ENCODE measurements at places on chromosomes 11 and 22.

- DNase-seq: no peak
These were observed 7.7 kb downstream of the ELF5 start for GRCh38 chr11:34505874-34506273.

DNA sequence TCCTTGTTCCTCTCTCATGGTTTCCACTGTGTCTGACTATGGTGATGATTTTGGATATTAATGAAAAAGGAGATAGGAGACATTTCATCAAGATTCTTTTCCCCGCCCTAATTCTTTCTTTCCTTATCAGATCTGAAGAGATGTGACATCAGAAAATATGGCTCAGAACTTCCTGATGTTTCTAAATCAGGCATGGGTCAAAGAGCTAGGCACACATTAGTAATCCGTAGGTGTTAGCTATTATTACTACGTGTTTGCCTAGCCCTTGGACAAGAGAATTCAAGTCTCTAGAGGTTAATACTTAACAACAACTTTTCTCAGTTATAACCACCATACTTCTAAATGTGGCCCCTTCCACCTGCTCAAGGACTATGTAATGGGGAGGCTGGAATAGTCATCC, 5.8 kb downstream of the JOSD1 start:
- DNase-seq: no peak

GRCh38 chr22:29654420-29654819, 51.0 kb downstream of the NF2 start:
- no peak for DNase-seq

DNA sequence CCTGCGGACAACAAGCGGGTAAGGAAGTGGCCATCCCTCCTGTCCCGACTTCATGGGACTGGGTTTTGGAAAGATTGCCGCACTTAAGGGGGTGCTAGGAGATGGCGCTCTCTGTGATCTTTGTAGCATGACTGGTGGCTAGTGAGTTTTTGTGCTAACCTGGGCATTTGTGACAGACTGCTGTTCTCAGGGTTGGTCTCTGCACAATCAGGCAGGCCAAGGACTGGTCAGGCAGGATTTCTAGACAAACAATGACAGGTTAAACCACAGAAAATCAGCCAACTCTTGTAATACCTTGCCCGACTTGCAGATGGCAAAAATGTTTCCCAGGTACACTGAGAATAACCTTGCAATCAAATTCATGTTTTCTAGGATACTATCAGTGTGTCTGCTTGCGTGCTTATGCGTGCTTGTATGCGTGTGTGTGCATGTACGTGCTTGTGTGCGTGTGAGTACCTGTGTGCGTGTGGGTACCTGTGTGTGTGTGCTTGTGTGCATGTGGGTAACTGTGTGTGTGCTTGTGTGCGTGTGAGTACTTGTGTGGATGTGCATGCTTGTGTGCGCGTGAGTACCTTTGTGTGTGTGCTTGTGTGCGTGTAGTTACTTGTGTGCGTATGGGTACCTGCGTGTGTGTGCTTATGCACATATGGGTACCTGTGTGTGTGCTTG, 25.6 kb upstream of the SORL1-AS1 start:
- DNase-seq: no peak

Data from stimulated activated CD8-positive, alpha-beta memory T cell treated with anti-CD3 and anti-CD28 coated beads, Interleukin-4, amount 100 ng/mL, for 1 hour (primary cell).